ENCODE measurements at places on chromosomes 3 and 15. TPM values are rescaled to one million over a fixed set of nuclear protein-coding genes. Genes with fewer than 3 reads are reported as not detected.

The SPSB4 gene
- 4.1 TPM for total RNA-seq

The ACKR4 gene
- not detected for total RNA-seq

The CCR2 gene
- 0.41 TPM for total RNA-seq

The RBP2 gene
- not detected for total RNA-seq

The TRMT10C gene
- total RNA-seq = 54.2 TPM

The ACP3 gene
- total RNA-seq = not detected

DNA sequence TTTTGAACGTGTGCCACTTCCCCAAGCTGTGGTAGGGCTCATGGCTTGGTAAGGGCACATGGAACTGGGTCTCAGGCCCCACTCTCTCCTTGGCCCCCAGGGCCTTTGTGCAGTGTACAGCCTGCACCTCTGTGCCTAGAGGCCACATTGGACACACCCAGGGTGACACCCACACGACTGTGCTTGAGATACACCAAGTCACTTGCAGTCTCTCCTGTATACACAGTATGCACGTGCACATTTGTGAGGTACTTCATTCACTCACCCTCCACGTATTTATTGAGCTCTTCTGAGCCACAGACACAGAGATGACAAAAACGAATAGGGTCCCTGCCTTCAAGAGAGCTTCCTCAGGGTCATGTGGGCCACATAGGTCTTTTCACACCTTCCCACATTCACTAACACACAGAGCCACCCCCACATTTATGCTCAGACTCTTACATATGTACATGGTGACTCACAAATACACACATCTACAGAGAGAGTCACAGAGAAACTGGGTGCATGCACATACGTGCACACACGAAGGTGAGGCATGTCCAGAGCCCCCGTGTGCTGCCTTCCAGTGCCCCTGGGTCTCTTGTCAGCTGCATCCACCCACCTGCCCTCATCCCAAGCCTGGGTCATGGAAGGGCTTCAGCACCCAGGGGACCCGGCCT is 9.8 kb upstream of the TMEM115 start:
- no peak for DNase-seq

GRCh38 chr3:113552851-113553250 is 20.5 kb downstream of the SIDT1 start:
- no peak for DNase-seq

DNA sequence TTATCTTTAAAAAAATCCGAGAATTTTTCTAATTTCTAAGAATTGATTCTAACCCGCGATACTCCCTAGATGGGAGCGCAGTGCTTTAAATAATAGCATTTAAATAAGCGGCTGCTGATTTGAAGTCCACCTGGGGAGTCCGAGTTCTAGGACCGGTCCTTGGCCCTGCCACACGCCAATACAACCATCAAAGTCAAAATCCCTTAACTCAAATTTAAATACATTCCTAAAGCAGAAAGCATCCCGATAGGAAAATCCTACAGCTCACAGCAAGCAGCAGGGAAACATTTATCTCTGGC is 508 bp upstream of the ECT2 start:
- DNase-seq = no peak

GRCh38 chr3:9211155-9211950 is 38.1 kb downstream of the SRGAP3 start:
- no peak for DNase-seq

DNA sequence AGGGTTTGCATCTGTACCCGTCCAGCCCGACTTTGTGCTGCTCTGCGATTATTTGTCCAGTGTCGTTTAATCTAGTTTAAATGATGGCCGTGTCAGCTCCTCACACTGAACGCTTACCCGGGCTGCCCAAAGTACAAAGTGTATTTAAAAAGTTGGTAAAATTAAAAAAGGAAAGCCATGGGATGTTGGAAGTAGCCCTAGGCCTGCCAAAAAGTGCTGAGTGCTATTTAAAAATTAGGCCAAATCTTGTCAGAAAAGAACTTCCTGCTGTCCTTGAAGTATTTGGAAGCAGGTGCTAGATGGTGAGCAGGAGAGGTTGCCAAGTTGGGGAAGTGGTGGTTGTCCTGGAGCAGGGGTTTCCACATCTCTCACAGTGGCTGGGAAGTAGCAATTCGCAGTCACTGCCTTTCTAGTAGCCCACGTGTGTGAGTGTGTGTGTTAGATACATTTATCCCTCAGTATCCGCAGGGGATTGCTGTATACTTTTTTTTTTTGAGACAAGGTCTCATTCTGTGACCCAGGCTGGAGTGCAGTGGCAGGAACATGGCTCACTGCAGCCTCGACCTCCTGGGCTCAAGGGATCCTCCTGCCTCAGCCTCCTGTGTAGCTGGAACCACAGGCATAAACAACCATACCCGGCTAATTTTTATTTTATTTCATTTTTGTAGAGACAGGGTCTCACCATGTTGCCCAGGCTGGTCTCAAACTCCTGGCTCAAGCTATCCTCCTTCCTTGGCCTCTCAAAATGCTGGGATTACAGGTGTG is 664 bp downstream of the PPCDC start:
- no peak for DNase-seq

DNA sequence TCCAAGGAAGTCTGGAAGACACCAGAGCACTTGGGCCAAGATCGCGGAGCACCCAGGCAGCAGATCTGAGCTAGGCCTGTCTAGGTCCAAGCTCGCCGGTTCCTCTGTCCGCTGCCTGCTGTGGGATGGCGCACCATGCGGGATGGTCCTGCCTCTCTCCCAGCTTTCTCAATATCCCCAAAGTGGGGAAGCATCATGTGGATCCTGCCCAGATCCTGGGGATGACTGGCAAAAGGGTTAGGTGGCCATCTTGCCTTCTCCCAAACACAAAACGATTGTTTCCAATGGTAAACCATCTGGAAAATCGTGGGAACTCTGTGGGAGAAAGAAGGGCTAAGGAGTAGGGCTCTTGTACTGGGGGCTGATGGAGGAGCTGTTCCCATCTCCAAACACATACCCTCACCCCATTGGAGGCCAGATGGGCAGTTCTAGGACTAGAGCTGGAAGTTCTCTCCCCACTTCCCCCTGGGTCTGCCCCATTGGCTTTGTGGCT is 8.9 kb downstream of the PRKCD start:
- DNase-seq = no peak

GRCh38 chr3:55075846-55076245 is 148.0 kb upstream of the LRTM1 start:
- no peak for DNase-seq

GRCh38 chr3:189983612-189984011 is 137.1 kb downstream of the P3H2 start:
- no peak for DNase-seq

GRCh38 chr3:177495566-177495965 is 298.3 kb upstream of the TBL1XR1 start:
- DNase-seq = no peak

Measured in frontal cortex (tissue), 4 donors.